ENCODE measurements at places on chromosomes 3 and 15.

GRCh38 chr3:49019941-49020329 is 1.6 kb upstream of the DALRD3 start:
- DNase-seq: no peak

- DNase-seq: no peak
Observed at GRCh38 chr3:136473716-136474326, 223.7 kb downstream of the PCCB start.

DNA sequence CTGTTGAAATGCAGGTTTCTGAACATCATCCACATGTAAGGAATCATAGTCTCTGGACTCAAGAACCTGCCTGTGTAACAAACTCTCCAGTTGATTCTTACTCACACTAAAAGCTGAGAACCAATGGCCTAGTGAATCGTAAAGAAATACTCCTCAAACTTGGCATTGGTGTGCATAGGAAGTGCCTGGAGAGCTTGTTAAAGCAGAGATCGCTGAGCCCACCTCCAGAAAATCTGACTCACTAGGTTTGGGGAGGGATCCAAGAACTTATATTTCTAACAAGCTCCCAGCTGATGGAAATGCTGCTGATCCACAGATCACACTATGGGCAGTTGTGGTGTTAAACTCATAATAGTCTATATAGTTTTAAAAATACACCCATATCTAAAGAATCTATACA is 55.8 kb upstream of the LMCD1 start:
- no peak for DNase-seq

DNA sequence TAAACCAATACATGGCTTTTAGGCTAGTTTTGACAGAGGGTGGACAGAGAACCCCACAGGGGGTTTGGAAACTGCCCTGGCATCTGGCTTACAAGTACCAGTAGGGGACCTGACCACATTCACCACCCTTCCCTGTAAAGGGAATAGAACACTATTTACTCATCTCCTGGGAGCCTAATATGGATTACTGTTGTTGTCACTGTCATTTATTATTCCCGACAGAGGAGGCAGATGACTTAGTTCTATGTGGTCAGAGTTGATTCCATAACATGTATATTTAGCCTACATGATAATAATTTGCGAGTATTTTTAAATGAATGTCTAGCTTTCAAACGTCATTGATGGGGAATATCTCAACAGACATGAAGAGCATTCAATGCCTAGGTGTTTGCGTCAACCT is 15.9 kb downstream of the ZBTB38 start:
- no peak for DNase-seq

DNA sequence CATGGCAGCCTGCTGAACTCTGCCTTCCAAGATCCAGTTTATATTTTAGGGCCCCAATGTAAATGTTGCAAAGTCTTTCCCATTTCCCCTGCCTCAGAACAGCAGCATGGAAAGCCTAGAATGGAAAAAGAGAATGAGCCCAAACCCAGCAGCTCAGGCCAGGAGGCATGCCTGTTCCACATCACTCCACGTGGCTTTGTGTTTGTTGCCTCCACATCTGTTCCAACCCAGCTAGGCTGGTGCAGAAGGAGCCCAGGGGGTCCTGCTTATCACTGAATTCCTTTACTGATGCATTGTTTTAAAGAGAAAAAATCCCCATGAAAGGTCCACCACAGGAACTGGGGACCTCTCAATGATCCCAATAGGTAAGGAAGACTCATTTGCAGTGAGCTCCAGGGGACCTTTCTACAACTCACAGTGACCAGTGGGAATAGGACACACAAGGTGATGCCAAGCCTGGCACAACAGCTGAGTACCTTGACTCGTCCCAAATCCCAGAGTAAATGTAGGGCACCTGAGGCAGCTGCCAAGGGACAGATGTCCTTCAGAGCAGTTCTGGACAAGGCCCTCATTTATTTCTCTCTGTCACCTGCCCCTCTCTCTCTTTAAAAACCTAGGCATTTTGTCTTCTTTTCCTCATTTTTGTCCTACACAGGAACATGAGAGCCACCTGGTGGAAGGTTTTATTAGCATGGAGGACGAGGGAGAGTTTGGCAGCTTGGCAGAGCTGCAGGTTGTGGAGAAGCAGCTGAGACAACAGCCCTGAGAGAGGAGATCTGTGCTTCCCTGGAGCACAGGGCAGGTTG is 41.7 kb upstream of the ADAMTS17 start:
- no peak for DNase-seq
